Testis (tissue), 5 donors: ENCODE measurements at places on chromosomes 4 and X. TPM values are rescaled to one million over a fixed set of nuclear protein-coding genes. Genes with fewer than 3 reads are reported as not detected.
A peak's percentile ranks its signal among the peaks of the same experiment; 100 is the strongest.

- H3K27me3 ChIP-seq = no peaks in the 10 kb centered on the region
- no peak overlapping the region for H3K4me3 ChIP-seq
- peak; percentile 21 for DNase-seq
- H3K4me1 ChIP-seq = no peaks in the 10 kb centered on the region
- H3K36me3 ChIP-seq = no peaks in the 10 kb centered on the region
- H3K27ac ChIP-seq = no peak overlapping the region
Measured at GRCh38 chrX:133670383-133670782, 255.1 kb upstream of the GPC4 start.

Gene DNAAF6
- total RNA-seq = 2.6 TPM

DNA sequence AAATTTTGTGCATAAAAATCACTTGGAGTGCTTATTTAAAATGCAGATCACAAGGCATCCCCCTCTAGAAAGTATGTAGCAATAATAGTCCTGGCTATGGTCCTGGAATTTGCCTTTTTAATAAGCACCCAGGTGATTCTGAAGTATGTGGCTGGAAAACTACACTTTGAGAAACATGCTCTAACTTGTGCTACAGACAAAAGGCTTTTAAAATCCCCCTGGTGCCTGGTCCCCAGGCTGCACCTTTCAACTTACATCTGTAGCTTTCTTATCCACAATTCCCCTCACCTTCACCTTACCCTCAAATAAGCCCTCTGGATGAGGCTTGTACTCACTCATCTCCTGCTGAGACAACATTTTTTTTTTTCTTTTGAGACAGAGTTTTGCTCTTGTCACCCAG is 21.1 kb downstream of the ART3 start:
- H3K27me3 ChIP-seq = no peaks in the 10 kb centered on the region
- H3K36me3 ChIP-seq = no peaks in the 10 kb centered on the region
- H3K4me1 ChIP-seq = no peaks in the 10 kb centered on the region
- H3K4me3 ChIP-seq = no peak overlapping the region

GRCh38 chr4:23921447-23921845 is 31.6 kb upstream of the PPARGC1A start:
- no peak for DNase-seq
- no peaks in the 10 kb centered on the region for H3K4me1 ChIP-seq
- no peaks in the 10 kb centered on the region for H3K27me3 ChIP-seq
- H3K27ac ChIP-seq = no peak overlapping the region

Gene PWWP3B
- 85.8 TPM for total RNA-seq

Gene GUF1
- total RNA-seq = 22.4 TPM

GRCh38 chr4:82125787-82126297 is 247.9 kb downstream of the HNRNPD start:
- DNase-seq = no peak
- H3K4me1 ChIP-seq = no peaks in the 10 kb centered on the region
- no peak overlapping the region for H3K4me3 ChIP-seq
- H3K36me3 ChIP-seq = no peaks in the 10 kb centered on the region
- no peaks in the 10 kb centered on the region for H3K27me3 ChIP-seq
- no peak overlapping the region for H3K27ac ChIP-seq
